ENCODE measurements at places on chromosomes 4 and X. TPM values are rescaled to one million over a fixed set of nuclear protein-coding genes. Genes with fewer than 3 reads are reported as not detected.

DNA sequence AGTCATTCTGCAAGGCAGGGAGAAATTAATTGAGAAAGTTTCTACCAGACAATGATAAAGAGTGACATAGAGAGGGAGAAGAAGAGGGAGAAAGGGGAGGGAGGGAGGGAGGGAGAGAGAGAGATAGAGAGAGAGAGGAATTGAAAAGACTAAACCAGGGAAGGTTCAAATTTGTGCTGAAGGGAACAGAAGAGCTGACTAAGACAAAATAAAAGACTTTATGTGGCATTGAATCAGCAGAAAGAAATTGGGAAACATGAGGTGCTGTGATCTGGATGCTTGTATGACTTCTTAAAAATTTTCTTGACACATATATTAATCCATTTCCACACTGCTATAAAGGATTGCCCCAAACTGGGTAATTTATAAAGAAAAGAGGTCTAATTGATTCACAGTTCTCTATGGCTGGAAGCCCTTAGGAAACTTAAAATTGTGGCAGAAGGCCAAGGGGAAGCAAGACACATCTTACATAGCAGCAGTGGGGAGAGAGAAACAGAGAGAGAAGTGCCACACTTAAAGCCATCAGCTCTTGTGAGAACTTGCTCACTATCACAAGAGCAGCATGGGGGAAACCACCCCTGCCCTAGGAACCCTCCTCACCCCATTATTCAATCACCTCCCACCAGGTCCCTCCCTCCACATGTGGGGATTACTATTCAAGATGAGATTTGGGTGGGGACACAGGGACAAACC lies 13.5 kb upstream of the CXCL6 start:
- no peak for DNase-seq

DNA sequence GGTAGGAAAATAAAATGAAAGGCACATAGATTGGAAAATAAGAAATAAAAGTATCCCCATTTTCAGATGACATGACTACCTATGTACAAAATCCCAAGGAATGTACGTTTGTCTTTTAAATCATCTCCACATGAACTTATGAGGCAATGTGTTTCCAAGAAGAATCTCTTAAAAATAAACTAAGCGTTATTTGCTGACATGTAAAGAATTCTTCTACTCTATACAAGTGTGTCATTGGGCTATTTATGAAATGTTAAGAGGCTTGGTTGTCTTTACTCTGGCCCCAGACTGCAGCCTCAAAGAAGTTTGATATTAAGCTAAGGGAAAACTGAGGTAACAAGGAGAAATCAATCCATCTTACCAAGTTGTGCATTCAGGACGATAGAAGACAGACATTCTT lies 17.1 kb downstream of the BEX3 start:
- DNase-seq: no peak

DNA sequence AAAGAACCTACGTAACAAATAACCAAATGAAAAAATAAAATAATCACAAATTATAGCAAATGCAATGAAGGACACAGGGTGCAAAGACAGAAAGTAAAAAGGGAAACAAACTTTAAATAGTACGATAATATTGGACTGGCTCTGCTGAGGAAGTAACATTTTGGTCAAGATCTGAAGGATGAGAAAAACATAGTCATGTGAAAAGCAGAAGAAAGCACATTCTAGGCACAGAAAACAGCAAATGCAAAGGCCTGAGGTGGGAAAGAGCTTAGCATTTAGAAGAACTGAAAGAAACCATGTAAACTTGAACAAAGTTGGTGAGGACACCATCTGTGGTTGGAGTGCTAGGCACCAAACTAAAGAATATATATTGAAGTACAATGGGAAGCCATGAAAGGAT lies 111.2 kb downstream of the PPP3CA start:
- no peak for DNase-seq

GRCh38 chr4:44002368-44002767 lies 446.2 kb downstream of the KCTD8 start:
- DNase-seq: no peak

DNA sequence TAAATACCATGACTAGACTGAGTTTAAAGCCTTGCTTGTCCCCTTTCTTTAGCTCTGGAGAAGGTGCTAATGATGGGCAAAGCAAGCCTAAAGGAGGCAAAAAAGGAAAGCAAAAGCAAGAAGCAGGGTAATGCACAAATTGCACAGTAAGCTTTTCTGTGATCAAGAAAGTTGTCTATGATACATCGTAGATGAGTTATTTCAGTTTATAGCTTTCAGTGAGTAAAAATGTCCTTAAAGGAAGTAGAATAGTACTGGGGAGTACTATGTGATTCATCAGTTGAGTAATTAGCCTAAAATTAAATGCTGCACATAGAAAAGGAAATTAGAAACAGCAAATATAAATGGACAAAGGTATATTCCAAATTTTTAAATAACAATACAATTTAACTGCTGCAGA lies 50.2 kb upstream of the PDE5A start:
- DNase-seq: no peak

- no peak for DNase-seq
Measured at GRCh38 chr4:169975838-169976796, 50.1 kb downstream of the MFAP3L start.

DNA sequence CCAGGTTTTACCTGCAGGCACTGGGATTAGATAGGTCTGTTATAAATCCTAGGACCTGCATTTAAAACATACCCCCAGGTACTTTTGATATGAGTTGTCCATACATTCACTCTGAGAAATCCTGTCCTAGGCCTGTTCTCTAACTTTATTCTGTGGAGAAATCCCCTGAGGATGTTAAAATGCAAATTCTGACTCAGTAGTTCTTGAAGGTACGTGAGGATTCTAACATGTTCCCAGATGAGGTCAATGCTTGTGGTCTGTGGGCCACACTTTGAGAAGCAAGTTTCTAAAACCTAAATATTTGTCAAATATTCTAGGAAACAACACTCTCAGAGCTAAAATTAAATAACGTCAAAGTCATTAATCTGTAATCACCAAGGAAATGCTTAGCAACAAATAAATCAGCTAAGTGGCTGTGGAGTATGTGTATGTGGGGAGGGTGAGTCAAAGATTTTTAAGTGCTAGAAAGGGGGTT lies 101.3 kb upstream of the MAGEB16 start:
- DNase-seq: no peak

The MAGEA12 gene
- not detected for polyA plus RNA-seq

GRCh38 chr4:11623726-11624037 lies 195.0 kb upstream of the HS3ST1 start:
- no peak for DNase-seq

- DNase-seq: no peak
Measured at GRCh38 chr4:34250562-34250961, 1993.8 kb downstream of the ARAP2 start.

GRCh38 chr4:143514497-143514896 lies 995 bp downstream of the SMARCA5 start:
- no peak for DNase-seq

DNA sequence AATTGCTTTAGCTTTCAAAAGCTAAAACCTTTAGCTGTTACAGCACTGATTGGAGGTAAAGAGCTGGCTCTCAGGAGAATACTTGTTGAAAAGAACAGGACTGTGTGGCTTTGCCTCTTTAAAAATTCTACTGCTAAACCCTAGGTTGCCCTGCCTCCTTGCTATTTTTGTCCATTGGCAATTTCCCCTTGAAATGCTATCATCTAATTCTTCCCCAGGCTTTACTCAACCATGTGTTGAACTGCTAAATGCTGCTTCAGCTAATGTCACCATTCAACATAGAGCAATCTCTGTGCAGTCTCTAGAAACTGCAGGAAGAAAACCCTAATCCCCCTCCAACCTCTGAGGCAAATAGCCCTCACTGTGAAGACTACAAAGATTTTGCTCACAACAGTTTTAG lies 203.7 kb upstream of the ARX start:
- DNase-seq: no peak

The TGIF2LX gene
- not detected for polyA plus RNA-seq

- no peak for DNase-seq
Measured at GRCh38 chr4:171812333-171812664, 905 bp upstream of the GALNTL6 start.

GRCh38 chr4:5900844-5901243 lies 8.0 kb upstream of the CRMP1 start:
- DNase-seq: no peak

The ZFX gene
- polyA plus RNA-seq: 12.5 TPM

The PRKG2 gene
- 0.16 TPM for polyA plus RNA-seq

GRCh38 chr4:63563288-63564014 lies 845.8 kb downstream of the TECRL start:
- DNase-seq: no peak

The SNCA gene
- polyA plus RNA-seq: 0.50 TPM

The EFHC2 gene
- polyA plus RNA-seq: not detected

The MGAT4D gene
- polyA plus RNA-seq: not detected

The CC2D2A gene
- polyA plus RNA-seq: 10.0 TPM

DNA sequence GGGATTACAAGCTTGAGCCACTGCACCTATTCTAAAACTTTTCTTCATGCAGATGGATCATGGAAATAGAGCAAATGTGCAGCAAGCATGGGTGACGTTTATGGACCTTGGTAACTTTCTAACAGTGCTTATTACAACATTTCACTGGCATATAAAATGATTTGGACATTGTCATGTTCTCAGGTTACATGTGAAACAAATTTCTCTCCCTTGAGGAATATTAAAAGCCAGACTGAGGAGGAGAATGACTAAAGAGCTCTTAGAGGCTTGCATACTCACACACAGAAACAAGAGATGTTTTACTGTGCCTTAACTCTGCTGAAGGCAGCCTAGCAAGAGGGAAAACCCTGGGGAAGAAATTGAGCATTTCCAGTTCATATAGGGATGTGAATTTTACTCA lies 38.6 kb upstream of the GPR101 start:
- no peak for DNase-seq

DNA sequence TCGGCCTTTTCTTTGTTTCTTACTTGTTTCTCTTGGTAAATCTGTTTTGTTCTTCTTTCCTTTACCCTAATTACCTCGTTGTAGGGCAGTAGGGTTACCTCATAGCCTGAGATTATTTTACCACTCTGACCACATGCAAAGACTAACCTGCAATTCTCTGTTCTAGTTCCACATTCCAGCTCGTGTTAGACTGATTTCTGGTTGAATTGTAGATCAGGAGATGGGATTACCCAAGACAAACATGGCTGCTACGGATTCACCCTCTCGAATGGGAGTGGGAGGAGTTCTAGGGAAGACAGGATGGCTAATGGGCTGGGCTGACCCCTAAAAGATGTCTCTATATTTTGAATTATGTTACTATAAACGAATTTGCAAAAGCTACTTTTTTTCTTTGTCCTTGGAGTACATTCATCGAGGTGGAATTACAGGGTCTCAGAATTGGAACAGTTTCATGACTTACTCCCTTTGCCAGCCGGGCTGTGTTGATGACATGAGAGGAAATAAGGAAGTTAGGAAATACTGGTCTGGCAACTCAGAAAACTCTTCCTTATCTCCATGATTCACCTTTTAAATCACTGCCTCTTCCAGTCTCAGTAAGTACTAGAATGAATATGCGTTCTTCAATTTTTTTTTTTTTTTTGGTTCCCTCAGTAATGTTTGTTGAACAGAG lies 36.7 kb upstream of the FBXW7 start:
- no peak for DNase-seq

DNA sequence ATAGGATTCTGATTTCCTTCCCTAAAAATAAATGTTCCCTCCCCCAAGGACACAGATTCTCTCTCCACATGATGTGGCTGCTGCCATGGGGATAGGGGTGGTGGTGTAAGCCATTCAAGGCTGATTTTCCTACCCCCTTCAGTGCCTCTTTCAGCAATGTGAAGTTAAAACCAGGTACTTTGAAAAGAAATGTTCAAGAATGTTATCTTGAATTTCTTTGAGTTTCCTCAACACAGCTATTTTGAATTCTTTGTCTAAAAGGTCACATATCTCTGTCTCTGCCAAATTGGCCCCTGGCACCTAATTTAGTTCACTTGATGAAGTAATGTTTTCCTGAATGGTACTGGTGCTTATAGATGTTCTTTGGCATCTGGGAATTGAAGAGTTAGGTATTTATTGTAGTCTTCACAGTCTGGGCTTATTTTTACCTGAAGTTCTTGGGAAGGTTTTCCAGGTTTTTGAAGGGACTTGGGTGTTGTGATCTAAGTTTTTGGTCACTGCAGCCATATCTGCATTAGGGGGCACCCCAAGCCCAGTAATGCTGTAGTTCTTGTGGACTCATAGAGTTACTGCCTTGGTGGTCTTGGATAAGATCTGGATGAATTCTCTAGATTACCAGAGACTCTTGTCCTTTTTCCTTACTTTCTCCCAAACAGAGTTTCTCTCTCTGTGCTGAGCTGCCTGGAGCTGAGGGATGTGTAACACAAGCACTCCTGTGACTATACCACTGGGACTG lies 7.6 kb upstream of the DIPK2B start:
- DNase-seq: no peak

DNA sequence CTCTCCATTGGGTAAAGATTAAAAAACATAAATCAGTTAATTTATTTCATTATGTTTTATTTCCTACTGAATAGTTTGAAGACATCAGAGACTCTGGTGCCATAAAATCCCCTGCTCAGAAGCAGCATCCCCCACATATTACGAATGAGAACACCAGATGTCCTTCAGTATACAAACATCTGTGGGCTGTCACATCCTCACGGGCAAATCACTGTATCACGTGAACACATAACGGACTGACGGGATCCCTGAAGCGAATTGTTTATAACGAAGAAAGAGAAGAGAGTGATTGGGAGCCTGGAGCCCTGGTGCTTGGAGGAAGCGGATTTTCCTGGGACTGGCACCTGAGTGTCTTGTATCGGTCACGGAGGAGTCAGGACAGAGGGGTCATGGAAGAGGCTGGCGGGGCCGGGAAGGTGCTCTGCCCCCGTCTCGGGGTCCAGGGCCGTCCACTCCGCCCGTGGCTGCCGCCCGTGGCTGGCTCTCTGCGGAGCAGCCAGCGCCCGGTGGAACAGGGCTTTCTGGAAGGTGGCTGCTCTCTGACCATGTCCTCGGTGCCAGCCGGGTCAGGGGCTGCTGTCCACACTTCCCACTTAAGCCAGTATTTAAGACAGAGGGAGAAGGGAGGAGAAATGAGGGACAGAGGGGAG lies 452.7 kb upstream of the FAT1 start:
- no peak for DNase-seq

The AKAP14 gene
- not detected for polyA plus RNA-seq

- DNase-seq: no peak
Measured at GRCh38 chr4:156583265-156583664, 388.3 kb downstream of the PDGFC start.

The MAP7D3 gene
- 15.7 TPM for polyA plus RNA-seq

GRCh38 chr4:61714387-61714911 lies 514.3 kb downstream of the ADGRL3 start:
- DNase-seq: no peak

DNA sequence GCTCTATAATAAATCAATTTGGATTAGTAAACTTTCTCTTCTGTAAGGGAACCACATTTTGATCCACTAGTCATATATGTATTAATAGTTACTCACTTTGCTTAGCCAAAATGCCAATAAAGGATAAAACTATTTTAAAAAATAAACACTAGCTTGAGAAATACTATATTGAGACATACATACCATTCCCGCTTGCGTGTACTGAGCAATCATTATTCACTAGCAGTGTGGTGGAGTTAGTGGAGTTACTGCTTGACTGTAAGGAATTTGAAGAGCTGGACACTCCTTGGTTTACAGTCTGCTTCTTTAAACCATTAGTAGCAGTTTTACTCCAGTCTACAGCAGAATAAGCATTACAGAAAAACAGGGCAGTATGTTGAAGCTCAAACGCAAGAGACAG lies 10.8 kb upstream of the PHKA2 start:
- peak; percentile 37 for DNase-seq

Data from BJ (cell line).